ENCODE measurements at places on chromosomes 3 and 15. TPM values are rescaled to one million over a fixed set of nuclear protein-coding genes. Genes with fewer than 3 reads are reported as not detected.

GRCh38 chr3:15288331-15289035 lies 43.9 kb downstream of the SH3BP5 start:
- no peak for DNase-seq

DNA sequence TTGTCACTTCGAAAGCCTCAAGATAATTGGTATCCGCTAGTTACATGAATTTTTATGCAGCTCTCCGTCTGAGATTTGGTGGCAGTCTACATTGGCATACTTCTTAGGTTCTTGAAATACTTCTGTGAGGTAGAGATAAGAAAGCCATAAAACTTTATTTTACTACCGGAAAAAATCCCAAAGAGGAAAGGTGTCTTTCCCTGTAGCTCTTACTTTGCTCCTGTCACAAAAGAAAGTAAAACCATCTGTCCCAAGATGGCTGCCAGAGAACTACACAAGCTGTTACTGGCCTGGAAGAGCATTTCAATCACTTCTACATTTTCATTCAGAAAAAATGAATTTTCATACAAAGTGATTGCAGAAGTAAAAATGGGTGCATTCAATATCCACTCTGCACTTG lies 214.8 kb upstream of the ST8SIA2 start:
- DNase-seq = no peak

DNA sequence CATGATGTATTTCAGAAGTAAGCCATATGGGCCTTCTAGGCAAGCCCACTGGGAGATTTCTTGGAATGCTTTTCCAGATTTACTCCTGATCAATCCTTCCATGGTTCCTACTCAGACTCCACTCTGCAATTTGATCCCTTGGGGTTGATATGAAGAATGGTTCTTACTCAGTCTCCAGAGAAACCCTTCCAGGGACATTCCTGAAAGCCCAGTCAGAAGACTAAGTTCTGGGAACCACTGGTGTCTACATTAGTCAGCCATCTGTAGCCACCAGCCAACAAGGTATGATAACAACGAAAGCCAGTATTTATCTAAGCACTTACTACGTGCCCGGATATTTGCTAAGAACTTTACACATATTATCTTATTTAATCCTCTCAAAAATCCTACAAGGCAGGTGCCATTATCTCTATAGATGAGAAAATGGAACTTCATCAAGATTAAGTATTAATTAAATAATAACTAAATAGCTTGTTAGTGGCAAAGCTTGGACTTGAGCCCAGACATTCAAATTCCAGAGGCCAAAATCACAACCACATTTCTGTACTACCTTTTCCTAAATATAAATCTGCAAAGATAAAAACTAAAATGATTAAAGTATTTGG lies 32.7 kb downstream of the ZNF385D start:
- peak; percentile 94 for DNase-seq

DNA sequence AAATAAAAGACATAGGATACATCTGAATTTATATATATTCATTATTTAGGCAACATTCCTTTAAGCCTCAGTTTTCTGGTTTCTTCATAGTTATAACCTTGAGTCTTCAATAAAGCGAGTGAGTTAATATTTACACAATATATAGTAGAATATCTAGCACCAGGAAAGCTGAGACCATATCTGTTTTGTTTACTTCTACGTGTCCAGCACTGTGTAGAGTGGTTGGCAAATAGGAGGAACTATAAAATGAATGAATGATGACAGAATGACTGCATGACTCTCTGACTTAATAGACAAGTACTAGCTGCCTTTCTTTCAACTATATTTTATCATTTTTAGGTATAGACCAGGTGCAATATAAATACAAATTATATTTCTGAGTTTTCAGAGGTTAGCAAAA lies 197.8 kb upstream of the RBMS3 start:
- DNase-seq = no peak

DNA sequence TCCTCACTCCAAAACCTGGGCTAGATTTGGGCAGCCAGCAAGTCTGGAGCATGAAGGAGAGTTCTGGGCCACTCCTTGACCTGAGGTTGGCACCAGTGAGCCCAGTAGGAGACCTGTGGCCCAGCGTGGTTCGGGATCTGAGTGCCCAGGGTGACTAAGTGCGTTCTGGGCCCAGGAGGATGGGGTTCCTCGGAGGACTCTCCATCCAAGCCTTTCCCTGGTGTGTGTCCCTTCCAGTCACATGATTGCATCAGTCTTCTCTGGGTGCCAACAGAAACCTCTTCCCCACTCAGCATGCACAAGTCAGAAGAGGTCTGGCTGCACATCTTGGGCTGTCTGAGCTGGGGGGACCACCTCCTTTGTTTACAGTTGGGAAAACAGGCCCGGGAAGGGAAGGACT lies 14.9 kb downstream of the TMEM43 start:
- no peak for DNase-seq

DNA sequence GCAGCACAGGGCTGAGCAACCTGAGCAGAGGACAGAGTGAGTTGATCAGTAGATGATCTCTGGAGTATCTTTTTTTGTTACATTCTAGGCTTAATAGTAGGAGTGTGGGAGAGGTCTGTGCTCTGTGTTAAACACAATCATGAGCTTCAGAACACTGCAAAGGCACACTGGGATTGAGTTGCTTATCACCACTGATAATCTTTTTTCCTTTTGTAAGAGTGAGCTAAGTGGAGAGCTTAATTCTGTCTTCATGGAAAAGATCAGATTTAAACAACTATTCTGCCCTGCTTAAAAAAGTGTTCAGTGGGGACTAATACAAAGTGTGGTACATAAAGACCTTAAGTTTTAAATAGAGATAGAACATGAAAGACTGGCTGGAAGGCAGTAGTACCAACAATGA lies 1.1 kb downstream of the OR4F6 start:
- DNase-seq = no peak

- DNase-seq = no peak
These were observed 22.6 kb upstream of the SLC41A3 start for GRCh38 chr3:126106336-126107202.

DNA sequence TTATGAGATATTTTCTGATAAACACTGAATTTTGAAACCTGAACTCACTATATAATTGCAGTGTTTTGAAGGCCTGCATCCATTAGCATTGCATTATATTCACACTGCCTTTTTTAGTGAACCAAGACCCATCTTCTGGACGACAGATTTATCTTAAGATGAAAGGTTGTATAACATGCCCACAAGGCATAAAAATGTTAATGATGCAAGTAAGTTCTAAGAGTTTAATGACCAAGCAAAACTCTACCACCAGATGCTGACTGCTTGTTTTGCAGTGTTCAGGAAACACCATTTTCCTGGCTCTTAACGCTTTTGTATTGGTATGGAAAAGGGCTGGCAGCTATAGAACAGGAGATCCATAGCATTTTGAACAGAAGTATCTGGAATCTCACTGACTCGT lies 46.1 kb downstream of the USP50 start:
- DNase-seq = no peak

- DNase-seq = no peak
These were observed 533.4 kb downstream of the NTRK3 start for GRCh38 chr15:87722941-87723691.

DNA sequence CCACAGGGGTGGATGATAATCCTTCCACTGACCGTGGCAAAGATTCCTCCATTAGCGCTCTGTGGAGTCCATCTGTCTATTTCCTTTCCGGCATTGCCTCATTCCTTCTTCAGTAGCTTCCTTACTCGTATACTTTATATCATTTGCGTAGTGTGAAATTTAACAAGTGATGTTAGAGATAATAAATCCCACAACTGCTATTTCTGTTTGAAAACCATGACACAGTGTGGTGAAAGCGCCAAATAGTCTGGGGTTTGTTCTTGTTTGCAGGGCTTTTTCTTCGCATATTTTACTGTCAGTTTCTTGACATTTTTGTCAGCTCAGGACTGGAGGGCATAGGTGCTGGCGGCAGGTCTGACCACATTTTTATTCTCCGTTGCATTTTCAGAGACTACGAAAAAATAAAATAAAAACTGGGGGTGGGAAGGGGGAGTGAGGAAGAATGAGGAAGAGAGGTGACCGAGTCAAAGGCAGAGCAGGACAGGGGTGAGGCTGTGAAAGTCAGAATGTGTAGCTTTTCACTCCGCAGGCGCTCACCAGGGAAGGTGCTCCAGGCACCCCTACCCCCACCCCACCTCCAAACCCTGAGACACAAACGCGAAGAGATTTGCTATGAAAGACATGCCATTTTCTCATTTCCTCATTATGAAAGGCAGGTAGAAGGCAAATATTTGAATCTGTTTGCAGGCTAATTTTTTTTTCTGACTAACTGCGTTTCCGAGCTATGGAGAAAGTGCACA lies 965.0 kb downstream of the MCTP2 start:
- no peak for DNase-seq

DNA sequence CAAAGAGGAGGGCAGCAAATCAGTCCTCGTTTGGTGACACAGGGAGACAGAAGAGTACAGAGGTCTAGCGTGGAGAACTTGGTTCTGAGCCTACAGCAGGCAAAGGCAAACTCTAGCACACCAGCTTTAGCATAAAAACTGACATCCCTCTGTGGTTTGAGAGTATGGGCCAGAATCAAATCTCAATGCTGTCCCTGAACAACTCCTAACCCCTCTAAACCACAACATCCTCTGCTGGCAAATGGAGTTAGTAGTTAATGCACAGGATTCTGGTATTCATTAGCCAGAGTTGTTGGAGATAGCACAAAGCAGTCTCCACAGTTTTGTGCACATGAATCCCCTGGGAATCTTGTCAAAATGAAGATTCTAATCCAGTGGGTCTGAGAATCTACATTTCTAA lies 315.8 kb downstream of the NTRK3 start:
- DNase-seq = no peak

DNA sequence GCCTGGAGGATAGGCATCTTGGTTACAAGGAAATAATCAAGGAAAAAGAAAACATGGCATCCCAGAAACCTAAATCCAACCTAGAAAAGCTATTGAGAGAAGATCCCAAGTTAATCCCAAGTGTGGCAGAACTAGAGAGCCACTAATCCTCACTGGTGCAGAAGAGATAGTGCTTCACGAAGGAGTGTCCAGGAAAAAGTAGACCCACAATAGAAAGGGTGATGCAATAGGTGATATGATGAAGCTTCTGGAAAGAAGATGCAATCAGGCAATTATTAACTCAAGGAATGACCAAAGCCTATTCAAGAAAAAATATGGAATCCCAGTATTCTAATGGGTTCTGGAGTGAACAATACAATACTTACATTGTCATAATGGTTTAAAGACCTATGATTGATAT lies 95.2 kb downstream of the AQP9 start:
- peak; percentile 52 for DNase-seq

- no peak for DNase-seq
These were observed 42.0 kb upstream of the ATP2B2 start for GRCh38 chr3:10547413-10547812.

DNA sequence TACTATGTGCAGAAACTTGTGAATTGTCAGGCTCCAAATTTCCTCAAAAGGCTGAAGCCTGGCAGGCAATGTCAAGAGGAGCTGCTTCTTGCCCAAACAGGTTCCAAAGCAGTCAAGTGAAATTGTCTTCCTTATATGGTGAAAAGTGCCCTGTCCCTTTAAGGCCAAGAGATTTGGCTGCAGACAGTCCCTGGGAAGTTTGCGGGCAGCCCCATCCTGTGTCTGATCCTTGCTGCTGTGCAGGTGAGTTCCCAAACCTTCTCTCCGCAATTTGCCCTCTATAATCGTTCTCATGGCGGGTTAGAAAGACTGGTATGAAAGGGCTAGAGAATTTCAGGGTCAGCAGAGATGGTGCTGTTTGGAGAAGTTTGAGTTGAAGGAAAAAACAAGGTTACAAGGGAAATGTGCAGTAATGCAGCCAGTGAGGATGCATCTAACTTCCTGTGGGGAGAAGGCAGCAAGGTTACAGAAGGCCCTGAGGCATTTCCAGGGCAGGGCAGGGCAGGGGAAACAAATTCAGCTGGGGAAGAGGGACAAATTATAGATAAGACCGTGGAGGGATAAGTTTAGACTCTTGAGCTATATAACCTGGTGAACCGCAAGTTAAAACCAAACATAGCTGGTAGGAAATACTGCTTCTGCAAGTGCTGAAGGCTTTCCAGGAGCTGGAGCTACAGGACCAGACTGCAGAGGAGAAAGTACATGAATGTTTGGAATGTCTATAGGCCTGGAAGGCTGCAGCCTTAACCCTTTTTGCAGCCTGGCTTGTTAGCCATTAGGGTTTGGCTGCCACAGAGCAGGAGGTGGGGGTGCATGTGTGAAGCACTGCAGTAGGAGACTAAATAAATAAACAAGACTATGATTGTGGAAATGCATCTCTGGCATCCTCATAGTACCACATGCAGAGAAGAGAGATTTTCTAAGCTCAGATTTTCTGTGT lies 256.2 kb upstream of the IL12A start:
- DNase-seq = peak; percentile 75

- DNase-seq = peak; percentile 38
These were observed 52.5 kb upstream of the AMOTL2 start for GRCh38 chr3:134426660-134427181.

The ALDH1L1 gene
- polyA plus RNA-seq = 0.49 TPM

The SCN11A gene
- polyA plus RNA-seq = not detected

The GCNT3 gene
- polyA plus RNA-seq = not detected
